GM23338 (cell line): ENCODE measurements at places on chromosomes 7 and 10. TPM values are rescaled to one million over a fixed set of nuclear protein-coding genes. Genes with fewer than 3 reads are reported as not detected.

MARVELD1 gene
- 19.3 and 23.7 TPM in 2 replicates for total RNA-seq

DOCK4 gene
- total RNA-seq = 33.8 and 38.8 TPM in 2 replicates

GRCh38 chr7:79461660-79462059, 8.2 kb upstream of the MAGI2 start:
- DNase-seq = no peak

DNA sequence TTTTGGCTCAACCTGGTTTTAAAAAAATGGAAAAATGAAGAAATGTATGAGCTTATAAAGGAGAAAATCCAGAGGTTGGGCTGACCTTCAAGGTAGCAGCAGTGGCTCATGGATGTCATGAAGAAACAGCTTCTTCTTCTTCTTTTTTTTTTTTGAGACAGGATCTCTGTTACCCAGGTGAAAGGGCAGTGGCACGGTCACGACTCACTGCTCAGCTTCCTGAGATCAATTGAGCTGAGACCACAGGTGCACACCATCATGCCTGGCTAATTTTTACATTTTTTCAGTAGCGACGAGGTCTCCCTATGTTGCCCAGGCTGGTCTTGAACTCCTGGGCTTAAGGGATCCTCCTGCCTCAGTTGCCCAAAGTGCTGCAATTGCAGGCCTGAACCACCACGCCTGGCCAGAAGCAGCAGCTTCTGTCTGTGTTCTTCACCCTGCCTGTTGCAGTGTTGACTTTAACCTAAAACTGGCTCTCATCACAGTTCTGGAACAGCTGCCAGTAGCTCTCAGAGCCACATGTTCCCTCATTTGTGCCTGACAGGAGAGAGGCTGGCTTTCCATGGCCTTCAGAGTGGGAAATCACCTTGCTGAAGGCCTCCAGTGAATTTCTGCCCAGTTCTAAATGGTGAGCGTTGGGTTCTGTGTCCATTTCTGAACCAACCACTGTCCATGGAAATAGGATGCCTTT, 117.7 kb downstream of the PFKFB3 start:
- DNase-seq = no peak

- DNase-seq = no peak
These were observed 77.0 kb downstream of the ZMIZ1 start for GRCh38 chr10:79145517-79146470.

- no peak for DNase-seq
These were observed 9.0 kb upstream of the TACR2 start for GRCh38 chr10:69425511-69426298.

DNA sequence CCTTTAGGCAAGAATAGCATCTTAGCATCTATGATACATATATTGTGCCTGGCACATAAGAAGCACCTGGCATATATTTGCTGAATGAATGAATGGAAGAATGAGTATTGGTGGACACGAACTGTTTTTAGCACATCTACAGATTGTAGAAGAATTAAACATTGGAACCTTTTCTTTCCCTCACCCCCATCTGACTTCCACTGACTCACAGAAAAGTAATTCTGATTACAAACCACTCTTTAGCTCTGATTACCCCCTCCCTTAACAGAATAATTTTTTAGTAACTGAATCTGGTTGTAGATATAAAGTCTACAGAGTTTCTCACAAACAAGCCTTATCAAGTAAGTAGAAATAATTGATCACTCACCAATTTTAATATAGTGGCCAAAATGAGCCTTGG, 31.9 kb downstream of the SLC26A4 start:
- no peak for DNase-seq

DNA sequence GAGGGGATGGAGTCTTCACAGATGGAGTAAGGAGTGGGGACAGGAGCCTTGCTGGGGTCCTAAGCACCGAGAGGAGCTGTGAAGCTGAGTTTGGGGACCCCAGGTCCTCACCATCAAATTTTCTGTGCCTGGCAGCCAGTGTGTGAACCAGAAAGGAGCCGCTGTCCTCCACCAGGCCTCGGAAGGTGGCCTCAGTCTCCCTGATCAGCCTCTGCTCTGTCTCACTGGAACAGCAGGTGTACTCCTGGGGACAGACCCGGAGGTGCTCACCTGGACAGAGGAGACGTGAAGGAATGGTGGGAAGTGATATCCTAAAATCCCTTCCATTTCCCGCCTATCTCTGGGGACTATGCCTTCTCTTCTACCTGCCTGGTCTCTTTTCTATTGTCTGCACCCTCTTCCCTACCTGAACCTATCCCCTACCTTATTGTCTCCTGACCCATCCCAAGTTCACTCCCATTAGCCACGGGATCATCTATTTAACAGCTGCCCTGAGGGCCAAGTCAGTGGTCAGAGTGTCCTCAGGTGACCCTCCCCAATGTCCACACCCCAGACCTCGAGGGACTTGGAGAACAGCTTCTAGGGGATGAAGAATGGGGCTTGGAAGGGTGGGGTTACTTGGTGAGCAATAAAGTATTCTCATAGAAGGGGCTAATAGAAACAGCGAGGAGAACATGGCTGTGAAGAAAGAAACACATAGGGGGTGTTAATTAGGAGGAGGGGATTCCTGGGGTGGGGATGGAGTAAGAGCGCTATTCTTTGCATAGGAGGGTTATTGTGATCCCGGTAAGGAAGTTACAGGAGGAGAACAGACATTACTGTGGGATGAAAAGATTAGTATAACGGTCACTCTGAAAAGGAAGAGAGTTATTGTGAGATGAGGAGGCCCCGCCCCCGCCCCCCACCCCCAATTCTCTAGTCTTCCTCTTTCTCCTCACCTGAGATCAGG, 811 bp downstream of the GPC2 start:
- no peak for DNase-seq

DNA sequence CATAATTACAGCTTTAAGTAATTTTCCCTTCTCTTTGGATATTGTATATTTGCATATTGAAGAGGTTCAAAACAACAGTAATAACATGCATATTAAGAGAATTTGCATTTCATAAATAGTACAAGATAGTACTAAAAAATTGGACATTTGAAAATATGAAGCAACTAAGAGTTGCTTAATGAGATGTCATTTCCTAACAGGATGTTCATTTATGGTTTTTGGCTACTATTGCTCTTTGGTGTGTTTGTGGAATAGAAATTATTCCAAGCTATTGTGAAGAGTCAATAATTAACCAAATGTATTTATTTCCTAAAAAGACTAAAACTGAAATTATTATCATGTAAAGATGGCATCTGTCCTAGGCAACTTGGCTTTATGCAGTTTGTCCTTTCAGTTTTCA, 4.1 kb upstream of the SGCE start:
- DNase-seq = no peak
